ENCODE measurements at places on chromosomes 7 and 10.

DNA sequence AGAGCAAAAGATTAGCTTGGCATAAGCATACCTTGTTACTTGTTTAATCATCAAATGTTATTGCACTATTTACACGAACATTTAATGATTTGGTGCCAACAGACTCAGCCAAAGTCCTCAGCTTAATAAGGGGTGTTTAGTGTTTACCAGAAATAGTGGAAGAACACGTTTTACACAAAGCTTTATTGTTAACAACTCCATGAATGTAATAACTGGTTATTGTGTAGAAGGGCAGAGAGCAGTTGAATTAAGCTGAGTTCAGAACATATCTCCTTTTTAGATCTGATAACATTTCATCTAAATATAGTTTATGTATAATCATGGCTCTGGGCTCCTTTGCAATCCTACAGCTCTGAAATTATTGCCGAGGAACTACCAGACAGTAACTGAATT, 99.1 kb downstream of the CABCOCO1 start:
- no peak for DNase-seq

DNA sequence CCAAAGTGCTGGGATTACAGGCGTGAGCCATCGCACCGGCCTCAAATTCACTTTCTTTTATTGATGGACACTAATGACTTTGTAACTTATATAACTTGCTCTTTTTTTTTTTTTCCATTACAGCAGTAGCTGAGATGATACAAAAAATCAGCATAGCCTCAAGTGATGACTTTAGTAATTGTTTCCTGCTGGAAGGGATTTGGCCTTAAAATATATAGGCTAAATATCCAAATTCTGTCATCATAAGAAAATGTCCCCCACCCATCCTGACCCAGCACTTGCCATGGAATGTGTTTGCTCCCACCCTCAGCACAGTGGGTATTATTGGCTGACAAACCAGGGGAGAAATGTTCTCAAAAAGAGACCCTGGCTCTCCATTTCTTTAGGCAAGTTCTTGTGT, 1264.1 kb upstream of the AUTS2 start:
- DNase-seq, result no peak

DNA sequence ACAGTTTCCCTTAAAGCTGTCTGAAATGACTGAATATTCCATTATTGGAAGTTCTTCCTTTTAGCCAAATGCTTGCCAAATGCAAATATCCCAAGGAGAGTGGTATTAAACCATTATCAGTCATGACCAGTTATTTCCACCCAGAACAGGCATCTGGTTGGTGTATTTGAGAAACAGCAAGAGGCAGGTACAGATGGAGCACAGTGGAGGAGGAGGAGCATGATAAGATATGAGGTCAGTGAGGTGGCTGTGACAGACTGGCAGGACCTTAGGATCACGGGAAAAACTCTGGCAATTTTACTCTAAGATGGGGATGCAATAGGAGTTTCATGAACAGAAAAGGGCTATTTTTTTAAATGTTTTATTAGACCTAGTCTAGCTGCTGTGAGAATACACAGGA, 6.4 kb downstream of the HEPACAM2 start:
- no peak for DNase-seq

DNA sequence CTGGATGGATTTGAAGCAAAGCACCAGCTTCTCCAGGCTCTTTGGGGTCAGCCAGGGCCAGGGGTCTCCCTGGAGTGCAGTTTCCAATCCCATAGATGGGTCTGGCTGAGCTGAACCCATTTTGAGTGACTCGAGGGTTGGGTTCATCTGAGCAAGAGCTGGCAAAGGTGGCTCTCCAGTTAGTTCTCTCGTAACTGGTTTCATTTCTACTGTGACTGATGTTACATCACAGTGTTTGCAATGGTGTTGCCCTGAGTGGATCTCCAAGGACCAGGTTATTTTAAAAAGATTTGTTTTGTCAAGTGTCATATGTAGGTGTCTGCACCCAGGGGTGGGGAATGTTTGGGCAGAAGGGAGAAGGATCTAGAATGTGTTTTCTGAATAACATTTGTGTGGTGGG, 14.2 kb downstream of the LEP start:
- DNase-seq, result no peak

DNA sequence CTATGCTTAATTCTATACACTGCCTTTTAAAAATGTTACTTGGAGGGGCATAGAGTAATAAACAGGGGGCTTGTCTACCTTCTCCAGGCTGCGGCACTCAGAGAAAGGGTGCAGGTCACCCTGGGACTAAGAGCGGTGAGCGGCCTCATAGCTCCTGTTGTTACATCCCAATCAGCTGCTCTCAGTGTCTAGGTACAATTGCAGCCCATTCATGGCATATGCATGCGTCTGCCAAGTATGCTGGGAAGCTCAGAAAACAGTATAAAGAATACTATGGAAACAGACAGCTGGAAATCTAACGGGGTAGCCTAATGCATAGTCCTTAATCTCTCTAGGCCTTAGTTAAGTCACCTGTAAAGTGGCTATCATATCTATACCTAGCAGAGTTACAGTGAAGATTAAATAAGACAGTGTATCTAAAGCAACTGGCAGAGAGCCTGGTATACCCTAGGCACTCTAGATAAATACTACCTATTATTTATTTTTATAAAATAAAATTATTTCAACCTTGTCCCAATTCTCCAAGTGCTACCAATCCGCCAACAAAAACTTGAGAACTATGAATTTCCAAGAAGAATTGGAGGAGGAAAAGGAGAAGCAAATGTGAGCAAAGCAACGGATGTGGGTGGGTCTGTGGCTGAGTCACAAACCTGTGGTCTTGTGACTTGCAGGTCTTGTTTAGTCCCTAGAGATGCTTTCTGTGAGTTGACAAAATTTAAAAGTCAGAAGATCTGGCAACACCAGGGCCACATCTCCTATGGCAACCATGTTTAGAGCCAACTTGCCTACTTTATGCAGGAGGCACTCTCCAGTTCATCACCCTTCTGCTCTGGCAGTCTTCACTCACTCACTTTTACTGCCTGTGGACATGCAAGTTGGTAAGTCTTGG, 183.0 kb downstream of the RAPGEF5 start:
- DNase-seq, result no peak

DNA sequence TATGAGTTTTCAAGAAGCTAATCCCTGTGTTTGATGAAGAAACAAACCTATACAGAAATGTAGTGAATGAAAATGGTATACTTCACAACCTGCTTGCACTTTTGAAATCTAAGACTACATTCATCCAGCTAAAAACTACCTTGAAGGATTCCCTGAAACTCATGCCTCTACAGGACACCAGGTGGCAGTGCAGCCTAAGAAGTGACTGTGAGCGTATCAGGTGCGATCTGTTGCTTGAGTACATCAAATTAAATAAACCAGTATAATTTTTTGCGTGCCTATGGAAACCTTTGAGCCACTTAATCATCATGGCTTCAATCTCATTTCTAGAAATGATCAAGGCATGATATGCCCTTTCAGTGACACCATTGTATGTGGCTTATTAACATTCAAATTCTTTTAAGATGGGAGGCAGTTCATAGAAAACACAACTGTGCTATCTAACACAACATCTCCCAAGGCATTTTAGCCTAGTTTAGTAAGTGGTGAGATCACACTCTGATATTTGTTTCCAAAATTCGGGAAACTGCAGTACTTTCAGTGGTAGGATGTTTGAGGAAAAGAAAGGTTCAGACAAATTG, 57.4 kb downstream of the PPP1R17 start:
- no peak for DNase-seq

- DNase-seq, result no peak
Measured at GRCh38 chr7:36084485-36085091, 68.5 kb upstream of the EEPD1 start.

DNA sequence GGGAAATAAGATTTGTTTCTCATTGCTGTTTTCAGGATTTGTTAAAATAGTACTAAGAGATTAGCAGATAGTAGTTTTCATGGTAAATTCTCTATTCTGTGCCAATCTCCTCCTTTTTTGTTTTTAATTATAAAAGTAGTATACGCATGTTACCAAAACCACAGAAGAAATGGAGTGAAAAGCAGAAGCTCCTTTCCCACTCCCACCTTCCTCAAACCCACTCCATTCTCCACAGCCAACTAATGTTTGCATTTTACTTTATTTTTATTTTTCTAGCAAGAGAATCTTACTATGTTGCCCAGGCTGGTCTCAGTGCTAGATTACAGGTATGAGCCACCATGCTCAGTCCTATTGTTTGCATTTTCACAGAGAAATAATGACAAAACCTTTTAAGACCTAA, 4.5 kb upstream of the LRMDA start:
- DNase-seq, result no peak

DNA sequence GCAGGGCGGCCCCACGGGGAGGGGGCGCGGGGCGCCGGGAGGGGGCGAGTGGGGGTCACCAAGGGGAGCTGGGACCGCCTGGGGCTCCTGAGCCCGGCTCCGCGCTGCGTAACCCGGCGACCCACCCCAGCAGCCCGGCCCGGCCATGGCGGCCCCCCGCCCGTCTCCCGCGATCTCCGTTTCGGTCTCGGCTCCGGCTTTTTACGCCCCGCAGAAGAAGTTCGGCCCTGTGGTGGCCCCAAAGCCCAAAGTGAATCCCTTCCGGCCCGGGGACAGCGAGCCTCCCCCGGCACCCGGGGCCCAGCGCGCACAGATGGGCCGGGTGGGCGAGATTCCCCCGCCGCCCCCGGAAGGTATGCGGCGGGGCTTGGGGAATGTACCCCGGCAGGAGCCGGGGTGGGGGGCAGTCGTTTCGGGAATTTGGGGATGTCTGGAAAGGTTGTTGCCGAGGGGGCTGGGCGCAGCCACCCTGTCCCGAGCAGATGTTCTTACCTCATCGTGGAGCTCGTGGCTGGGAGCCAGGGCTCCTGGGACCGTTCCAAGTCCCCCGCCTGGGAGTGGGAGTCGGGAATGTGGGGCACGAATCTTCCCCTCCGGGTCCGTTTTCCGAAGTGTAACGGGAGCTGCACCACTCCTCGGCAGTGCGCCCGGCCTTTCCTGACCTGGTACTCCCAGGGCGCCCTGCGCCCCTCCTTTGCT, 431 bp downstream of the ZYX start:
- peak; percentile 85 for DNase-seq

GRCh38 chr10:127151981-127152699, 44.3 kb downstream of the INSYN2A start:
- DNase-seq, result no peak

- no peak for DNase-seq
Measured at GRCh38 chr10:133292919-133293809, 15.5 kb downstream of the TUBGCP2 start.

DNA sequence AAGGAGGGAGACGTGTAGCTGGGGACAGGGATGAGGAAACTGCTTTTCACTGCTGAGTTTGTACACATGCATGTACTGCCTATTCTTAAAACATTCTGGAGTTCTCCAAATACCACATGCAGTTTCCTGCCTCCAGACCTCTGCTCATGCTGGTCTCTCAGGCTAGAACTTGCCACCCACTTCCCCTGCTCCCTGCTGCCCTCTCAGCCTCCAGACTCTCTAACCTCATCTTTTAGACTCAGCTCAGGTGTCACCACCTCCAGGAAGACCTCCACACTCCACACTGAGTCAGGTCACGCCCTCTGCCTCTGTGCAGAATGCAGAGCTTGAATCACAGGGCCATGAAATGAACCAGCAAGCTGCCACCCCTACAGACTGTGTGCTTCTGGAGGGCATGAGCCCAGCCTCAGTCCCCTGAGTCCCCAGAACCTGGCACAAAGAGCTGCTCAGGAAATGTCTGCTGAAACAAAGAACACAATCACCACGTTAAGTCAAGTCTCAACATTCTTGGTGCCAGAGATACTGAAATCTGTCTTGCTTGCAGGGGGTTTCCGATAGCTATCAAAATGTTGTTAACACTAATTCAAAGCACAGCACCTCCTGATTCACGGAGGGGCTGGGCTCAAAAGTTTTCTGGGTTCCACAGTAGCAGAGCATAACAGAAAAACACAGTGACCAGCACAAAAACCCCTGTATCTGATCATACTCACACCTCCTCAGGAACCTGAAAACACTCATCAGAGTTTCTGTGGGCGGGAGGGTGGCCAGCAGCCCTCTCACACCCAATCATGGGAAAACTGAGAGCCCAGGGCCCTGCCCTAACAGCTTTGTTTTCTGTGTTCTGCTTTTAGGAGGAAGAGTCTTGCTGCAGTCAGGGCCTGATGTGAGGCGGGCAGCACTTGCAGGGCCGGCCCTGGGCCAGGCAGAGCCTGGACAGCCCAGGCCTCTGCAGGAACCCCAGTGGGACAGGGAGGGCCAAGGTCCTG, 21.1 kb downstream of the FAM53B start:
- DNase-seq, result peak; percentile 61

DNA sequence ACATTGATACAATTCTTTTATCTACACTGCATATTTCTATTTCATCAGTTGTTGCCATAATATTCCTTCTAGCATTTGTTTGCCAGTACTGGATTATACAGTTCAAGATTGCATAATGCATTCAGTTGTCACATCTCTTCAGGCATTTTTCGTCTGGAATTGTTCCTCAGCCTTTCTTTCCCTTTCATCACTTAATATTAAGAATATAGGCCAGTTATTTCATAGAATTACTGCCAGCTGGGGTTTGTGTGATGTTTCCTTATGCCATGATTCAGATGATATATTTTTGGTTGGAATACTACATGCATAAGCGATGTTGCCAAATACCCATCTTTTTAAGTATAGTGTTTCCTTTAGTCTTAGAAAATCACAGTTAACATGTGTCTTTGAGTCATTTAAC, 20.8 kb downstream of the KIFBP start:
- DNase-seq, result no peak

GRCh38 chr7:138538518-138538917, 78.5 kb downstream of the TRIM24 start:
- DNase-seq, result peak; percentile 5

GRCh38 chr10:97445357-97445721, 467 bp downstream of the EXOSC1 start:
- no peak for DNase-seq

- peak; percentile 71 for DNase-seq
Measured at GRCh38 chr10:96017191-96017687, 26.1 kb upstream of the CCNJ start.

GRCh38 chr7:6461946-6462550, 14.3 kb upstream of the DAGLB start:
- DNase-seq, result no peak

Data from left lung (tissue), 14 donors.